AG08395 (cell line): ENCODE measurements at places on chromosomes 3 and 15.

- peak; percentile 75 for DNase-seq
Measured at GRCh38 chr3:43794776-43795175, 104.0 kb downstream of the ABHD5 start.

- no peak for DNase-seq
Measured at GRCh38 chr3:23778446-23778845, 27.3 kb upstream of the UBE2E1 start.

- no peak for DNase-seq
Measured at GRCh38 chr3:16280671-16281070, 15.7 kb downstream of the OXNAD1 start.

GRCh38 chr15:85542895-85543331 lies 162.5 kb downstream of the AKAP13 start:
- DNase-seq: no peak

DNA sequence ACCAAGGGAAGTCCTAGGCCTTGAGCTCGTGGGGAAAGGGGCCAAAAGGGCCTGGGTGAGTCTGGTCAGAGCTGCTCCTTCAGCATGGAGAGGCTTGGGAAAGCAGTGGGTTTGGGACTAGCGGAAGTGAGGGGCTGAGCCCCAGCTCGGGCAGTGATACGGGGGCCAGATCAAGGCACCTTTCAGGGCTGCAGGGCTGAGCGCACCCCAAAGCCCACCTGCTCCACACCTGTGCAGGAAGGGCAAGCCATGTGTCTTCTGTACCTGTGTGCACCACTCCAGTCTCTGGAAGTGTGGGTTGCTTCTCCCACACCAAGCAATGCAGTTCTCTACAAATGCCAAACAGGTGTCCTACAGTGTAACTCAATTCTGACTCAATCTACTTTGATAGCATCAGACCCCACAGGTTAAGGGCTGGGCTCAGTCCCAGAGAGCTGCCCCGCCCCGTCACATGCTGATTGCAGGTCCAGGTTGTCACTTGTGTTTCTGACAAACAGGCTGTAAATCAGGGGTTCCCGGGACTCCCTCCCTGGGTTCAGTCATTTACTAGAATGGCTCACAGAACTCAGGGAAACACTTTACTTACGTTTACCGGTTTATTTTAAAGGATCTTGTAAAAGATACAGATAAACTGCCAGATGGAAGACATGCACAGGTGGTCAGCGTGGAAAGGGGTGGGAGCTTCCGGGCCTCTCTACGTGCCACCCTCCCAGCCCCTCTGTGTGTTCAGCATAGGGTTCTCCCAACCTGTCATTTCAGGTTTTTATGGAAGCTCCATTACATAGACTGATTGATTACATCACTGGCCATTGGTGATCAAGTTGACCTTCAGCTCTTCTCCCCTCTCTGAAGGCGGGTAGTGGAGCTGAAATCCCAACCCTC lies 28.8 kb upstream of the KLF13 start:
- DNase-seq: no peak

DNA sequence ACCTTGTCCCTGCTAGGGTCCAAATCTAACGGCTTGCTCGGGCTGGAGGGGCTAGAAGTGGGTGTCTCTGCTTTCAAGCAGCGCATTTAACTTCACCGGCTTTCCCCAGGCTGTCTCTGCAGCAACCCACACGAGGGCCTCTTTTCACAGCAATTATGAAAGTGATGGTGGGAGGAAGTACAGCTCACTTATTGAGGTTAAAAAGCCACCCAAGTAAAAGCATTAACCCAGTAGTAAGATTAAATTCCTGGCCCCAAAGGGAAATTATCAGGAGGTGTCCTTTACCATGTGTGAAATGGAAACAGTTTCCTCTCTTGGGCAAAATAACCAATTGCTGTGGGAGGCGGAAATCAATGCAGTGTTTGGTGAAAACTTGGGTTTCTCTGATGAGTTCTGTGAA lies 41.1 kb downstream of the NGRN start:
- DNase-seq: no peak

- no peak for DNase-seq
Measured at GRCh38 chr3:51530485-51530884, 8.0 kb upstream of the RAD54L2 start.

DNA sequence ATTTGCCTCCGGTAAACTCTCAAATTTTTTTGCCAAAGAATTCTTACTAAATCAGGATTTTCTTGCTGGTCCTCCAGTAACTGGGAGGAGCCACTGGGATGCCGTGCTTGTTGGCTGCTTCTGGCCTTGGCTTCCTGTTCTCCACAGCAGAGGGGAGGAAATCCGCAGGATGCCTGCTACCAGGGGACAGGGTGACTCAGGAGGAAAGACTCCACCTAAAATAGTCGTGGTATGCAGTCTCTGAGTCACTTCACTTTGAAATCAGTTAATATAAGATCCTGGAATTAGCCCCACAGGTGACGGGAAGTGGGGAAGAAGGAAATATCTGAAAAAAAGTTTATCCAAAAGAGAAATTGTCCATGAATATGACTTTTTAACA lies 6.5 kb upstream of the TM4SF18 start:
- peak; percentile 95 for DNase-seq

DNA sequence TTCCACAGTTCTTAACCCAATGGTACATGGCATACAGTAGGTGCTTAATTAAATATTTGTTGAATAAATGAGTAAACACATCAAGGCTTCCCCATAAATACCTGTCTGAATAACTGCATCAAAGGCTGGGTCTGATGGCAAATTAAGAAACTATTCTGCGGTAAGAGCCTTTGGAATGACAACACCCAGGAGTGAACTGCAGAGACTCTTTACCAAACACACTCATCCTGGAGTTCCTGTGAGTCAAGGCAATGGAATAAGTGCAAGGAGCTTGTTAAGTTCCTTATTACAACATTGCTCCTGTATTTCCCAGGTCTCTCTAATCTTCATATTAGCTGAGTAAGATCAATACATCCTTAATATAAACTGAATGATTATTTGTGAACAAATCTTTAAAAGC lies 119.9 kb upstream of the STT3B start:
- no peak for DNase-seq

GRCh38 chr3:149621218-149622005 lies 36.4 kb downstream of the WWTR1 start:
- DNase-seq: peak; percentile 78

- no peak for DNase-seq
Measured at GRCh38 chr15:95254263-95254662, 1022.9 kb downstream of the MCTP2 start.

DNA sequence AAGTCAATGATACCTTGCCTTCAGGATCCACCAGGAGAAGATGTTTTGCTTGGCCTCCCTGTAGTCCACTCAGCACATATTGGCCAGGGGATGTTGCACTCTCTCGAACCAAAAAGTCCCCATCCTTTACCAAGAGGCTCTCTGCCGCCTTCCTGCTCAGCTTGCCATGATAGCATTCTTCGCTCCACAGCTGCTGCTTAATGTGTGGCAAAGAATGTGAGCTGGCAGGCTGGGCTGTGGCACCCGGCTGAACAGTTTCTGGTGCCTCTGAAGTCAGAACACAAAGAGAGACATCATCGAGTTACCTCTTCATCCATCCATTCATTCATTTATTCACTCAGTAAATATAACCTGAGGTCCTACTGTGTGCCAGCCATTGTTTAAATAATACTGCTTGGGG lies 23.9 kb upstream of the CEP152 start:
- no peak for DNase-seq

- DNase-seq: no peak
Measured at GRCh38 chr15:101107625-101108460, 144.0 kb downstream of the CHSY1 start.

DNA sequence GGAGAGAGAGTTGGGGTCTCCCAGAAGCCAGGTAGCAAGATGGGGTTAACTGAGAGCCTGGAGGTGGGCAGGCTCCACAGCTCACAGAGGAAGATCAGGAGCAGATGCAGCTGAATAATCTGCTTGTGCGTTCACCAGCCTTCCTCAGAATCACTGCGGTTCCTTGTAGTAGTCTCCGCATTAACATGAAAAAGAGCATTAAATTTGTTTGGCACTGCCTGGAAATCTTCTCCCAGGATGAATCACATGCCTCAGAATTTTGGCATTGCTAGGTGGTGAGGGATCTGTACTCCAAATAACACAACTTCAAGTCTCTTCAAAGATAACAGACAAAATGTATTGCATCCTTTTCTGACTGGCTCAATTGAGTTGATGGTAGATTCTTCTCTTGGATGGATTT lies 700.6 kb upstream of the ARRDC4 start:
- no peak for DNase-seq

DNA sequence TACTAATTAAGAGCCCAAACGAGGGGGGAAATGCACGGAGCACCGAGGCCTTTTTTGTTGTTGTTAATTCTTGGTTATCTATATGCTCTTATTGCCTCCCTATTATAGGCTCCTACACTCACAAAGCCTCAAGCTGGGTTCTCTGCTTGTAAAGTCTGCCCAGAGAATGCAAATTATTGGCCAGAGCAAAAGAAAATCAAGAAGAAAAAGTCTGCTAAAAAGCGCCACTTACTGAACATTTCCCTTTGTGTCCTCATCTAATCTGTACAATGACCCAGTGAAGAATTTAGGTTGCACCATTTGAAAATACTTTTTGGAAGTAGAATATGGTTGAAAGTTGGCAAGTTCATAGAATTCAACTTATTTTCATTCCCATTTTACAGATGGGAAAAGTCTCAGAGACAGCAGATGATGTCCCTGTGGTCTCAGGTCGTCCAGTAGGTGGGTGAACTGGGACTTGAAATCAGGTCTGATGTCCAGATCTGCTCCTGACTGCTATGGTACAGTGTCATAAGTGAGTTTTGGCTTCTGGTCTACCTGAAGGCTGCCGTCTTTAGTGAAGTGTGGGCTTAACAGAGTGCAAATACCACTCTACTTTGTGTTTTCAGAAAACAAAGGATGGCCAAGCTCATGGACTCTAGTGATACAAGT lies 1.1 kb upstream of the TNFAIP8L3 start:
- DNase-seq: no peak

- no peak for DNase-seq
Measured at GRCh38 chr3:30273304-30274072, 332.9 kb upstream of the TGFBR2 start.
